ENCODE measurements at places on chromosomes 5 and 9.

- no peak for DNase-seq
These were observed 13.0 kb upstream of the PLIN2 start for GRCh38 chr9:19140259-19140658.

DNA sequence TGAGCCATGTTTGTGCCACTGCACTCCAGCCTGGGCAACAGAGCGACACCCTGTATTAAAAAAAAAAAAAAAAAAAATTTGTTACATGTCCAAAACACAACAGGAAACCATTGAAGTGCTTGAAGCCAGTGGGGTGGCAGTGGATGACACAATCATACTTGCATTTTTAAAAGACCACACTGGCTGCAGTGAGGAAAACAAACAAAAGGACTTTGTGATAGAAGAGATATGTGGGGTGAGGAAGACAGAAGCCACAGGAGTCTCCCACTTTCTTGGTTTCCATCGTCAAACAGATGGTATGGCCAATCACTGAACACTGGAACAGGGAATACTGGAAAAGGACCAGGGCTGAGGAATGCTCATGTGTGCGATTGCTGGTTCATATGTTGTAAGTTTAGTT lies 20.9 kb upstream of the COMMD10 start:
- DNase-seq, result no peak

DNA sequence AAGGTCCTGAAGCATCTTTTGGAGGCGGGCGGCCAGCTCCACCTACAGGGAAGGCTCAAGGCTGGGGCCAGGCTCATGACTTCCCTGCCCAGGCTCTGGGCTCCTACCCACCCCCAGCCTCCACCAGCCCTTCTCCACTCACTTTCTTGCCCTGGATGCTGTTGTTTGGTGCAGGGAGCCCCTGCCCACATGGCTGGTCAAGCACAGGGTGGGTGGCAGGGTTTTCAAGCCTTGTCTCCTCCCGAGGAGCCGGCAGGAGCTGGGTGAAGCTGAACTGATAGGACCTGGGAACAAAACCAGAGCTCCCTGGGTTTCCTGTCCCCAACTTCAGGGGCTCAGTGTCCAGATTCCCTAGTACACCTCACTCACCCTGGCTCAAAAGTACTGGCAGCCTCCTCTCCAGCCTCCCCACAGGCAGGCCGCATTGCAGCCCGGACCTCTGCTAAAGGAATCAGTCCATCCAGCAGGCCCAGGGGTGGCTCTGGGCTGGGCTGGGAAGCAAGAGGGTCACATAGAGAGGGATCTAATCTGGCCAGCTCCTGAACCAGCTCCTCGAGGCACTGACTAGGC lies 6.9 kb downstream of the SHROOM1 start:
- DNase-seq, result no peak

DNA sequence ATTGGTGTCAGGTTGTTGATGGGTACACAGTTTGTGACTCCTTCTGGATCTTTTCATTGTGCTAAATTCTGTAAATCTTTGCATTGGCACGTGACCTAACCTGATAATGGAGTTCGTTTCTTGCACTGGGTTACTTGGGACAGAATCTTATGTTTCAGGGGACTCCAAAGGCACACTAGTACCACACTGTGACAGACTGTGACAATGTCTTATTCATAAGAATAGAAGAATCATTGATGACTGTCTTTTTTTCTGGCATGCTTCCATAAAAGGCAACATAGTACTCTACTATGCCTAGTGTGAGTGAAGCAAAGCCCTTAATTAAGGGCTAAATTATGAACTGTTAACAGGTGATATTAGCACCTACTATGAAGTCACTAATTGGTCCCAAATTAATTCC lies 35.4 kb upstream of the RICTOR start:
- no peak for DNase-seq

DNA sequence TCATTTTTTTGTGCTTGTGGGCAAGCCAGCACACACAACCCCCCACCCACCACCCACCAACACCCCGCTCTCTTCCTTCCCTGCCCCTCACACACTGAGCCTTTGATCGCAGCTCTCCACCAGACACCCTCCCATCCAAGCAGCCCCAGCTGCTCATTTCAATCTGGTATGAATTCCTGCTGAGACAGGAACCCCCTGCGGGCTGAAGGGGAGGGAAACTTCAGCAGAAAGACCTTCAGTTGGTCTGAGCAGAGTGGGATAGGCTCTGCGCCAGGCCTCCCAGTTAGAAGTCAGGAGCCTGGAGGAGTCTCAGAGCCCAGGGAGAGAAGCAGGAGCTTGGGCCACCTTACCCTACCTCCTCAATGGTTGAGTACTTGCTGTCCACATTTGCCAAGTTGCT lies 7.2 kb downstream of the PCDHGC5 start:
- no peak for DNase-seq

DNA sequence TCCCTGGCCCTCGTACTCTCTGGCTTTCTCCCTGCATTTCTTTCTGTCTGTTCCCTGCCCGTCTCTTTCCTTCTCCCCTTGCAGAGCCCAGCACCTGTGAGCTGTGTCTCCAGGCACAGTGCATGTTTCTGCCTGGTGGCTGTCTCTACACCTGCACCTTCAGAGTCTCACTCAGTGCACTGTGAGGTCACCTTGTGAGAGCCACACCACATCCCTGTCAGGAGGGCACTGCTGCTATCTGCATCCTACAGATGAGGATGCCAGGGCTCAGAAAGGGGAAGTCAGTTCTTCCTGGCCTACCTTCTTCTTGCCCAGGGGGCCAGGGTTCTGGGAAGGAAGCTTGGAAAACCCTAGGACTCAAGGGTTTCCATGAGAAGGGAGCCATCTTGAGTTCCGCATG lies 69.7 kb upstream of the NEURL1B start:
- no peak for DNase-seq

GRCh38 chr5:33328818-33329217 lies 111.9 kb upstream of the TARS1 start:
- DNase-seq, result no peak
